ENCODE measurements at places on chromosomes 13 and 19.

GRCh38 chr13:30191491-30192100, 115.8 kb downstream of the KATNAL1 start:
- no peak for DNase-seq

GRCh38 chr13:43544011-43544410, 242.8 kb downstream of the ENOX1 start:
- no peak for DNase-seq

DNA sequence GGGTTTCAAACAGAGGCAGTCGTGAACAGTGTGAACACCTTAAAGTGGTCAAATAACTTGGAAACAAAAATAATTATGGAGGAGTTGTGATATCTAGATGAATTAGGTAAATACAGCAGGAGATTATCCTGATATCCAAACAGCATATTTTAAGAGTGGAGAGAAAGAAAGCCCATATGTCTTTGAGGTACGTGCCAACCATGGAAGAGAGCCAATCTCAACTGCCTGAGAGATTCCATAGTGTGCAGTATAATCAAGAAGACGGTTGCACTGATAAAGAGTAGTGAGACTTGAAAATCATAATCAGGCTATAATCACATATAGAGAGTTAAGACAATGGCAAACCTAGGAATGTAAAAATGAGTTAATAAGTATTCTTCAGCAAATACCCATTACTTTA, 472.8 kb upstream of the SLITRK5 start:
- DNase-seq, result no peak

- no peak for DNase-seq
Measured at GRCh38 chr13:62357887-62358645, 942.4 kb upstream of the PCDH20 start.

DNA sequence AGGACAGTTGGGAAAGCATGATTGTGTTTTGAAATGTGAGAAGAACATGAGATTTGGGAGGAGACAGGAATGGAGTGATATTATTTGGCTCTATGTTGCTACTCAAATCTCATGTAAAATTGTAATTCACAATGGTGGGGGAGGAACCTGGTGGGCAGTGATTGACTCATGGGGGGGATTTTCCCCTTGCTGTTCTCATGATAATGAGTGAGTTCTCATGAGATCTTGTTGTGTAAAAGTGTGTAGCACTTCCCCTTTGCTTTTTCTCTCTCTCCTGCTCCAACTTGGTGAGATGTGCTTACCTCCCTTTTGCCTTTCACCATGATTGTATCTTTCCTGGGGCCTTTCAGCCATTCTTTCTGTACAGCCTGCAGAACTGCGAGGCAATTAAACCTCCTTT, 1261.0 kb upstream of the ATXN8OS start:
- DNase-seq, result no peak
